NCI-H1048 (cell line): ENCODE measurements at places on chromosomes 12 and 14.

- no peak for DNase-seq
Measured at GRCh38 chr14:68948686-68949600, 30.2 kb downstream of the ACTN1 start.

DNA sequence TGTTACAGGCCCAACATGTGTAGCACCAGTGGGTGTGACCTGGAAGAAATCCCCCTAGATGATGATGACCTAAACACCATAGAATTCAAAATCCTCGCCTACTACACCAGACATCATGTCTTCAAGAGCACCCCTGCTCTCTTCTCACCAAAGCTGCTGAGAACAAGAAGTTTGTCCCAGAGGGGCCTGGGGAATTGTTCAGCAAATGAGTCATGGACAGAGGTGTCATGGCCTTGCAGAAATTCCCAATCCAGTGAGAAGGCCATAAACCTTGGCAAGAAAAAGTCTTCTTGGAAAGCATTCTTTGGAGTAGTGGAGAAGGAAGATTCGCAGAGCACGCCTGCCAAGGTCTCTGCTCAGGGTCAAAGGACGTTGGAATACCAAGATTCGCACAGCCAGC, 8.6 kb downstream of the BCL2L14 start:
- DNase-seq: no peak

DNA sequence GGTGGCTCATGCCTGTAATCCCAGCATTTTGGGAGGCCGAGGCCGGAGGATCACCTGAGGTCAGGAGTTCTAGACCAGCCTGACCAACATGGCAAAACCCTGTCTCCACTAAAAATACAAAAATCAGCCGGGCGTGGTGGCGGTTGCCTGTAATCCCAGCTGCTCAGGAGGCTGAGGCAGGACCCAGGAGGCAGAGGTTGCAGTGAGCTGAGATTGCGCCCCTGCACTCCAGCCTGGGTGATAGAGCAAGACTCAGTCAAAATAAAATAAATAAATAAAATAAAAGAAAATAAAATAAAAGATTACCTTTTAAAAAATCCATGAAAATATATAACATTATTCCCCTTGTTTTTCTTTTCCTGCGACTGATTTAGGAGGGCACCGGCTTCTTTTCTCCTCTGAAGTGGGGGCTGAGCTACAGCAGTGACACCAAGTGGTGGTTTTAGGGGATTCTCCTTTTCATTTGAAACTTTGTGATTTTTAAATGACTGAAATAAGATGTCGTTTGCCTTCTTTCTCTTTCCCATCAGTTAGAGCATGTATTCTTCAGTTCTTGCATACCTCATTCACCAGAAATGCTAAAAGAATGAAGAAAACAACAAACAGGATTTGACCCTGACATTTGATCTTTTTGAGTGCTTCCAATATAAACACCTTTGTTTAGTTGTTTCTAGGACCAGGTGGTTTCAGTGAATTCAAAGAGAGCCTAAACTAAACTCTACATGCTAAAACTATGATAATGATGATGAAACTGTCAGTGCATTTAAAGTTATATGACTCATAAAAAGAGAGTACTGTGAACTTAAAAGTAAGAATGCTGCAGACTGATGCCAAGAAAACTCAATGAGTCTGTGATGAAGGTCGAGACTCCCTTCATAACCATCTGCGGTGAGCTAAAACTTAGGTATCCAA, 22.6 kb upstream of the PKP2 start:
- no peak for DNase-seq

- DNase-seq: no peak
Measured at GRCh38 chr14:105067140-105067968, 2.1 kb upstream of the GPR132 start.

DNA sequence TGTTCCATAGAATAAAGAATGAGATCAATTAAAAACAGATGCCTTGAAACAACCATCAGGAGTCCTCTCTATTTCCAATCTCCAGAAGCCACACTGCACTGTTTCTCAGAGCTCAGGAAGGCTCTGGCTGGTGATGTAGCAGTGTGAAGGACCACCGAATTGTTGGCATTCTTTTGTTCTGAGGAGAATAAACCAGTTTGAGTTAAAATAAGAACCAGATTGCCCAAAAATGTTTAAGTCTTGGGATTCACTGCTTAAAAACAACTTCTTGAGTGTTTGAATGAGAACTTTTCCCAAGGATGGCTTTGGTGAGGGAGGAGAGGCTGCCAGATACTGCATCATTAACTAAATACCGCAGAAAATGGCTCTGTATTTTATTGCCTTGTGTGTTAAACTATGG, 341.2 kb downstream of the C12orf75 start:
- DNase-seq: no peak
